NCI-H510A (cell line): ENCODE measurements at places on chromosomes 1 and 21.
A peak's percentile ranks its signal among the peaks of the same experiment; 100 is the strongest.

DNA sequence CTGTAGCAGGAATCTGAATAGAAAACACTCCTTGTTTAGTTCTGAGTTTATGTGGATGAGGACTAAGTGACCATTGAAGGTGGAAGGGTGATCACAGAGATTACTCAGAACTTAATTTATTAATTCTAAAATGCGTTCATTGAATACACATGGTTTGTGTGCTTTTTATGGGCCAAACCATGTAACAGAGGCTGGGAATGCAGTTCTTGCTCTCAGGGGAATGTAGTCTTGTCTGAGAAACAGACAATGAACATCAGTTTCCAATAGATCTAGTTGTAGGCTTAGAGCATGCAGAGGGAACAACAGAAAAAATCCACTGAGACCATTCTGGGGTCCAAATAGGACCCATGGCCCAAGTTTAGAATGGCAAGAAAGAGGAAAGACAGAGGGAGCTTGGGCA lies 46.1 kb downstream of the ITSN1 start:
- no peak for DNase-seq

GRCh38 chr1:71015745-71016144 lies 31.9 kb downstream of the PTGER3 start:
- no peak for DNase-seq

DNA sequence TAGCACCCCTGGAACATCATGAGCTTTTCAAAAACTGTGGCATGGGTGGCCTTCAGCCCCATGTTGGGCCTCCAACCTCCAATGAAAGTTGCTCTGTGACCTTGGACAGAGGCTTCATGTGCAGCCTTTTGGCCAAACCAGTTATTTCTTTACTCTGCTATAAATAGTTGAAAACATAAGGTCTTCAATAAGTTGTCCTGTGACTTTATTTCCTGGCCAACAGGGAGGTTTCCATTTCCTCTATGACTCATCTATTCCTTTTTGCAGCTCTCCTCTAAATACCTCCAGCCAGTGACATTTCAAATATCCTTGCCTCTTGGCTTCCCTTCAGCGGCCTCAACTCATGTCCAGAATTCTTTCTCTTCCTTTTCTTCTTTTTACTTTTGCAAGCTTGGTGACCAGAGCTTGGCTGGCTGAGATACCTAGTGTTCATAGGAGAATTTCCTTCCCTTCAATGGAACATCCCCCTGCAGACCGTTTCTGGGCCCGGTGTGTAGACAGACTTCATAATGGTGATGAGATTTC lies 22.7 kb upstream of the TRIM67 start:
- DNase-seq, result no peak

GRCh38 chr1:225941187-225941941 lies at the start of gene LEFTY2:
Gene LEFTY2, minus strand, starts transcription at chr1:225941220. Its CDS starts 80 bp downstream, at chr1:225941140.
- no peak for DNase-seq

DNA sequence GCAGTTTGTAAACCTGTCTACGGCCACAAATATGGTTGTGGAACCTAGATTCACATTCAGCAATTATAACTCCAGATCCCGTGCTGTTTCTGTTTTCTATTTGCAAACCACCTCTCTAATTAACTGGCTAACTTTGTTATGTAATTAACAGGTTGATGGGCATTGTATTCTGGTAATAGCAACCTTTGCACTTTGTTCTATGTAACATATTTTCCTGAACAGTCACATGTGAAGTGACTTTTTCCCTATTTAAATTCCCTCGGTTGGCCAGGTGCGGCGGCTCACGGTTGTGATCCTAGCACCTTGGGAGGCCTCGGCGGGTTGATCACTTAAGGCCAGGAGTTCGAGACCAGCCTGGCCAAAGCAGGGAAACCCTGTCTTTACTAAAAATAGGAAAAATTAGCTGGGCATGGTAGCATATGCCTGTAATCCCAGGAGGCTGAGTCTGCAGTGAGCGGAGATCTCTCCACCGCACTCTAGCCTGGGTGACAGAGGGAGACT lies 1.4 kb downstream of the ACADM start:
- DNase-seq, result peak; percentile 26

- DNase-seq, result no peak
Observed at GRCh38 chr1:243323491-243323890, 67.7 kb downstream of the SDCCAG8 start.

GRCh38 chr21:21818898-21819297 lies 820.7 kb downstream of the NCAM2 start:
- DNase-seq, result no peak
